Choroid plexus epithelial cell (primary cell): ENCODE measurements at places on chromosomes 1 and 21.

DNA sequence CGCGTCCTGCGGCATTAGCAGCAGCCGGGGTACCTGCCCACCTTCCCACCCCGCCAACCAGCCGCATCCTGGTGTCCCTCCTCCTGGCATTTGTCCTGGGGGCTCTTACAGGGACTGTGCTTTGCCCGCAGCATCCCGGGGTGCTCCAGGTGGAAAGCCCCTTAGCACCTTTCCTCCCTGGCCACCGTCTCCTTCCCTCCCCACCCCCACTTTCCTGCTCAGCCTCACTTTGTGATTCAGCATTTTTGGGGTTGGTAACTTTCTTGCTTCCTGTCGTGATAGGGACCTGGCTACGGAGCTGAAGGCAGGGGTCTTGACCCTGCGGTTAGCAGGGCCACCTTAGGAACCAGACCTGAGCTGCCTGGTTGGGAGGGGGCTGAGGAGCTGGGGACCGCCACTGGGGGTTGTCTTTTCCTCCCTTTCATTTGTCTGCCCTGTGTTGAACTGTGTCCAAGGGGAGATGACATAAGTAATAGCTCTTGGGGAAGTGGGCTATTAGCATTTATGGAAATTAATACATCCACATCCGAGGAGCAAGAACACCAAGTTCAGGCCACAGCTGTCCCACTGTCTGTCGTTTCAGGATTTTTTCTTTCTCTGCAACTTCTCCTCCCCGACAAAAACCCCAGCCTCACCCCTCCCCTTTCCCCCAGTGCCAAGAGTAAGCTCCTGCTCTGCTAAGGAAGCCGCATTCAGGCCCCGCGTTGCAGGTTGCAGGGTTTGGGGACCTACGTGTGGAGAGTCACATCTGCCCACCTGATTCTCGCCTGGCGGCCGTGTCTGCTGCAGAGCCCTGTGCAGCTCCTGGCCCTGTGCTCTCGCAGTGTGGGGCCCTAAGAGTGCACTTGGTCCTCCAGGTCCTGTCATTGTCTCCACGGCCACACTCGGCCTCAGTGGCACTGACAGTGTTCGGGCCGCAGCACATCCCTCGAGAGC, 1.6 kb upstream of the NPHP4 start:
- DNase-seq: no peak

- peak; percentile 53 for DNase-seq
Observed at GRCh38 chr21:45845063-45845769, 136.4 kb upstream of the COL6A1 start.

- no peak for DNase-seq
Observed at GRCh38 chr1:203325026-203325417, 19.7 kb downstream of the BTG2 start.

- DNase-seq: no peak
Observed at GRCh38 chr1:51712590-51712989, 95.7 kb downstream of the OSBPL9 start.

DNA sequence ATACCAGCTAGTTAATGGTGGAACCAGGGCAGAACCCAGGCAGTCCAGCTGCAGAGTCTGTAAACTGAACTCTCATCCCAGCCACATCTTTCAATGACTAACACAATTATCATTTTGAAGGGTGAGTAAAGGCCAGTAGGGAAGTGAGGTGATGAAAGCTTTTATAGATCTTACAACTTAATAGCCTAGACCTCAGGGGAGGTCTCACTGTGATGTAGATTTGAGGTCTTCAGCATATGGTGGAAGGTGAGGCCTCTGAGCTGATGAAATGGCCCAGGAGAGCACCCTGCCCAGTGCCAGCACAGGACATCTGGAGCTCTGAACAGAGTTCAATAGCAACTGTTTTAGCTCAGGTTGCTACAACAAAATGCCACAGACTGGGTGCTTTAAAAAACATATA, 44.8 kb upstream of the POU2F1 start:
- peak; percentile 86 for DNase-seq

GRCh38 chr1:5975133-5975880, 16.9 kb downstream of the NPHP4 start:
- DNase-seq: peak; percentile 84

GRCh38 chr1:44693900-44694299, 19.4 kb downstream of the ARMH1 start:
- DNase-seq: no peak

DNA sequence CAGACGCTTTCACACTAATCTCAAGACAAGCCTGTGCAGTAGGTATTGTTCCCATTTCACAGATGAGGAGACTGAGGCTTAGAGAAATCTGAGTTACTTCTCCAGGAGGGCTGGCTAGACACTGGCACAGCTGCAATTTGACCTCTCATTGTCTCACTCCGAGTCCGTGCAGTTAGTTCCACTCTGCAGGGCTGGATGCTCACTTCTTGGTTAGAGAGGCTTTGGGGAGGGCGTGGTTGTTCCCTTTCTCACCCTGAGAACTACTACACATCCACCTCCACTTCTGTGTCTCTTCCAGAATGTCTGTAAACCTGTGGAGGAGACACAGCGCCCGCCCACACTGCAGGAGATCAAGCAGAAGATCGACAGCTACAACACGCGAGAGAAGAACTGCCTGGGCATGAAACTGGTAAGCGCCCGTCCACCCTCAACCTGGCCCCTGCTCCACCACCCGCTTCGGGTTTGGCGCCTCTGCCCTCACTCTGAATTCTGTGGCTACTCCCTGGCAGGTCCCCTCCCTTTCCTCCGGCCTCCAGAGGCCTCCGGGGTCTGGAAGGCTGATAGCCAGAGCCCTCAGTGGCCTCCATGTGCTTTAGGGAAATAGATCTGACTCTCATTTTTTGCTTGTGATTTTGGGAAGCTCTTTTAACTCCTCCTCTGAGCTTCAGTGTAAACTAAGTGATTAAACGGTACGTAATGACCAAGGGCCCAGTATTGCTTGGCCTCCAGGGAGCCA, 29.1 kb downstream of the EIF2D start:
- DNase-seq: no peak

DNA sequence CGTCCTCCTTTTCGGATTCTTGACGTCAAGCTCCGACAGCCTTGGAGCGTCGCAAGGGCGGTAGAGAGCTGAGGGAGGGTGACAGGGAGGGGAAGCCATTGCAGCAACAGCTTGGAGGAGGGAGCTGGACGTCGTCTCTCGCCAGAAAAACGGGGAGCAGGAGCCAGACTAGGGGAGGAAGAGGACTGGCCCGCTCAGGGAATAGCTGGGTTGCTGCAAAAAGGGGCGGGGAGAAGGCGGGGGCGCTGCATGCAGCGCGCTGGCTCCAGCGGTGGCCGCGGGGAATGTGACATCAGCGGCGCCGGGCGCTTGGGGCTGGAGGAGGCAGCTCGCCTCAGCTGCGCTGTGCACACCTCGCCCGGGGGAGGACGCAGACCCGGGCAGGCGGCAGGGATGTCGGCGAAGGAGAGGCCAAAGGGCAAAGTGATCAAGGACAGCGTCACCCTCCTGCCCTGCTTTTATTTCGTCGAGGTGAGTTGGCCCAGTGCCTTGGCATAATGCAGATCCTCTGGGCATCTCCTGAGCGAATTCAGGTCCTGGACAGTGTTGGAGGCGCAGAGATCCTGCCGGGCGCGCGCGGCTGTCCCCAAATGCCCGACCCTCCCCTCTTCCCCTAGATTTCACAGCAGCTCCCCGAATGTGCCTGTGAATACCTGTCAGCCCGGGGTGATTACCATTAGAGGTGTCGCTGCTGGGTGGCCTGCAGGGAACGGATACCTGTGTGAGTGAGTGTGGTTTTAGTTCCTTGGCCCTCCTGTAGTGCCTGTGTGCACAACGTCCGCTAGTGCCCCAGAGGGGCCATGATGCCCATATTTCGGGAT, at the start of gene PLPPR4:
PLPPR4 (plus strand) TSS at position 292 of the 821 bp plus-strand sequence; CDS start at position 394, 102 bp downstream.
- DNase-seq: peak; percentile 10

- DNase-seq: no peak
Observed at GRCh38 chr21:38468989-38469388, 29.3 kb downstream of the ERG start.

DNA sequence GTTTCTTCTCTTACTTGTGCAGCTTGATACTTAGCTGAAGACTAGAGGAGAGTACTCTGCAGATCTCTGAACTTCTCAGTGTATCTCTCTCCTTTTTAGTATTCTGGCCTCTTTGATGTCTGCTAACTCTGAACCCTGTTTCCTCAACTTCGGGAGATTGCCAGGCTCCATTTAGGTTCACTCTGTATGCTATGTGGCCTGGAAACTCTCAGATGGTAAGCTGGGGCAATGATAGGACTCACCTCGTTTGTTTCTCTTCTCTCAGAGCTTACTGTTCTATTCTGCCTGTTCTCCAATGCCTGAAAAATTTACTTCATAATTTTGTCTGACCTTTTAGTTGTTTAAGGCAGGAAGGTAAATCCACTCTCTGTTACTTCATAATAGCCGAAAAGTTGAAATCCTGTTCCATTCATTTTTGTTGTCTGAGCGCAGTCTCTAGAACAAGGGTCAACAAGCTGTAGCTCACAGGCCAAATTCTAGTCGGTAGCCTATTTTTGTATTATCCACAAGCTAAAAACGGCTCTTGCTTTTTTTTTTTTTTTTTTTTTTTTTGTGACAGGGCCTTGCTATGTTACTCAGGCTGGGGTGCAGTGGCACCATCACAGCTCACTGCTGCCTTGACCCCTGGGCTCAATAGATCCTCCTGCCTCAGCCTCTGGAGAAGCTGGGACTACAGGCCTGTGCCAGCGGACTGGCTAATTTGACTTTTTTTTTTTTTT, 33.3 kb downstream of the ZMYM4 start:
- no peak for DNase-seq

- no peak for DNase-seq
Observed at GRCh38 chr1:16138772-16139221, 17.1 kb downstream of the EPHA2 start.

- DNase-seq: no peak
Observed at GRCh38 chr1:59709333-59709732, 105.4 kb upstream of the HOOK1 start.

- DNase-seq: peak; percentile 71
Observed at GRCh38 chr21:25790122-25790877, 55.5 kb downstream of the GABPA start.

DNA sequence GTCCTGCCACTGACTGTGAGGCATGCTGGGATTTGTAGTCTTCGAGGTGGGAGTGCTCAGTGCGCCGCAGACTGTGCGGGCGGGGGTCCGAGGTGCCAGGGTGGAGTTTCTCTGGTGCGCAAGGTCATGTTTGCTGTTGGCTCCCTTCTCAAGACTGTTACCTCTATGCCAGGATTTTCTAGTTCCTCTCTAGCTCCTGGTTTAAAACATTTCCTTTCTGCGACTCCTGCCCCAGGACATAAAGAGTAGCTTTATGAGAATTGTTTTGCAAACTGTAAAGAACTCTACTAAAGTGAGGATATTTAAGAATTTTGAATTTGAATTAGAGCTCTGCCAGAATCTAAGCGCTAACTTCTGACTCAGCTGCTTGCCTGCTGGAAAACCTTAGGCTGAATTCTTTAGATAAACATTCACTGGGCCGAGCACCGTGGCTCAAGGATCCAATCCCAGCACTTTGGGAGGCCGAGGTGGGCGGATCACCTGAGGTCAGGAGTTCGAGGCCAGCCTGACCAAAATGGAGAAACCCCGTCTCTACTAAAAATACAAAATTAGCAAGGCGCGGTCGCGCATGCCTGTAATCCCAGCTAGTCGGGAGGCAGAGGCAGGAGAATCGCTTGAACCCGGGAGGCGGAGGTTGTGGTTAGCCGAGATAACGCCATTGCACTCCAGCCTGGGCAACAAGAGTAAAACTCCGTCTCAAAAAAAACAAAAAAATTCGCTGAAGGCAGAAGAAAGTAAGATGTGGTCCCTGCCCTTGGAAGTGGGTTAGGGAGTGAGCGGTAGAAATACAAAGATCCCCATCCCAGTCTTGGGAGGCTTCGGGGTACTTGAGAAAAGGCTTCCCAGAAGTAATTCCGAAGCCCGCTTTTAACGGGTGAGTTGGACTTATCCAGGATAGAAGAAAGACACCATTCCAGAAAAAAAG, 992 bp upstream of the USP48 start:
- DNase-seq: peak; percentile 79

GRCh38 chr21:44738621-44739020, 27.2 kb upstream of the TSPEAR start:
- DNase-seq: no peak

DNA sequence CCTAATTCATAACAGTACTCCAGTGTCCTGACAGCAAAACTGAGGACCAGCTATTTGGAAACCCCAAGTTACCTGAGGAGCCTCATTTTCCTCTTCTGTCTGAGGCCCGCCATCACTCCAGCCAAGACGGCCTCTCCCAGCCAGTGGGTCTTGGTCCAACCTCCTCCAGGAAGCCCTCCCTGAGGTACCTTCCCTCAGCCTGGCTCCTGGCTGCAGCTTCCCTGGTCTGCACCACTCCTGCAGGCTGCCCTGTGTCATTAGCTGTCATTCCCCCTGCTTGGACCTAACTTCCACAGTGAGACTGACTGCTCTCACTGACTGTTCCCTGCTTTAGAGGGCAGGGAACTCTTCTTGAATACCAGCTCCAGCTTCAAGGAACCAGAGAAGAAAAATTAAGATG, 33.0 kb downstream of the BCAR3 start:
- DNase-seq: no peak

DNA sequence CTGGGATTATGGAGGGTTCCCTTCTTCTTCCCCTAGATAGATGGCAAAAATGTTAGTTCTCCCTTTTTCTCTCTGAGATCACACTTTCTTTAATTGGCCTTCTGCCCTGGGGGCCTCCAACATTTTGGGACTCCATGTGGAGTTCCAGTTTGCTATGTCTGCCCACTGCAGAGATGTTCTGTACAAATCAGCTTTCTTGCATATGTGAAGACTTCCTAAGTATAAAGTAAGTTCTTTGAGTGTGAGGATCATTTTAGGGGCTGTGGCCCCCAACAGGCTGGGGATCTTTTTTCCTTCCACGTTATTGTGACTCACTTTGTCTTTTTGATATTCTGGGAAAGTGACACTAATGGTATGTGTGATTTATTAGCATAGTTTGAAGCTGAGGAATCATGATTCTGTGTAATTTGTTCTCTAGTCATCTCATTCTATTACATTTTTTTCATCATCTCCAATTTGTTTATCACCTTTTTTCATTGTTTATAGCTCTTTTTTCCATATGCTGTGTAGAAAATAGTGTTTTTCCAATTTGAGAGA, 48.2 kb downstream of the HHAT start:
- DNase-seq: no peak

DNA sequence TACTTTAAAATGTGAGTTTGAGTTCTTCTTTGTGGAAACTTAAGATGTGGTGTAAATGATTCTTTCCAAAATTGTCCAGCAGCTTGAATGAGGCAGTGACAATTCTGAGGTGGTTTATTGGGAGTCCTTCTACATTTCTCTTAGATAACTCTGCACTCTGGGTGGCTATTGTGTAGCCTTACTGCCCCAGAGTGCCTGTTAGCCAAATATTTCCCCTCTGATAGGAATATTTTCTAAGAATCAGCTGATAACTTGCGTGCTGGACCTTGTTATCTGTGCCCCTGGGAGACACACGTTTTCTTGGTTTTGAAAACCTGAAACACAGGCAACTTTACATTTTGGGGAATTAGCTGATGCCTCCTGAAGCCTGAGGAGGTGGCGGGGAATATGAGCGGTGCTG, 91.6 kb downstream of the CD247 start:
- no peak for DNase-seq

- DNase-seq: peak; percentile 20
Observed at GRCh38 chr1:45895406-45895805, 92.0 kb downstream of the MAST2 start.

- peak; percentile 62 for DNase-seq
Observed at GRCh38 chr1:62912028-62912638, 128.2 kb downstream of the ATG4C start.
